ENCODE measurements at places on chromosomes 3 and 15. TPM values are rescaled to one million over a fixed set of nuclear protein-coding genes. Genes with fewer than 3 reads are reported as not detected.

BFSP2 gene
- total RNA-seq = not detected

TM6SF1 gene
- 0.48 TPM for total RNA-seq

PEX11A gene
- 7.1 TPM for total RNA-seq

IL5RA gene
- total RNA-seq = not detected

GPR149 gene
- total RNA-seq = not detected

CCDC80 gene
- total RNA-seq = 57.4 TPM

RHOV gene
- 0.10 TPM for total RNA-seq

CCK gene
- total RNA-seq = not detected

CNTN3 gene
- total RNA-seq = 0.08 TPM

LRRK1 gene
- total RNA-seq = 0.13 TPM

SLC22A14 gene
- 0.78 TPM for total RNA-seq

ITGA11 gene
- 29.2 TPM for total RNA-seq

WDR73 gene
- 18.9 TPM for total RNA-seq

MKRN3 gene
- 10.1 TPM for total RNA-seq

PRR20G gene
- not detected for total RNA-seq

IDH3A gene
- 122 TPM for total RNA-seq

PLA2G4D gene
- not detected for total RNA-seq

SSR3 gene
- 338 TPM for total RNA-seq

TEX9 gene
- total RNA-seq = 3.1 TPM

CPN2 gene
- total RNA-seq = not detected

CD200 gene
- total RNA-seq = 0.13 TPM

CDCP1 gene
- total RNA-seq = 2.7 TPM

SCAP gene
- 98.8 TPM for total RNA-seq

DNAJC17 gene
- 51.4 TPM for total RNA-seq

SEMA3F gene
- total RNA-seq = 0.51 TPM

MOBP gene
- not detected for total RNA-seq

TERC gene
- 454 TPM for total RNA-seq

ZIC4 gene
- total RNA-seq = 1.0 TPM

CP gene
- not detected for total RNA-seq

CHL1 gene
- total RNA-seq = under 0.01 TPM

All from myocyte (in vitro differentiated cells).